ENCODE measurements at places on chromosomes 1 and 21.

GRCh38 chr1:180907313-180908055, 5.2 kb upstream of the KIAA1614 start:
- no peak for DNase-seq

GRCh38 chr1:7479571-7479970, 291.5 kb upstream of the VAMP3 start:
- DNase-seq = no peak

- DNase-seq = no peak
Observed at GRCh38 chr1:18537386-18538306, 56.9 kb downstream of the KLHDC7A start.

DNA sequence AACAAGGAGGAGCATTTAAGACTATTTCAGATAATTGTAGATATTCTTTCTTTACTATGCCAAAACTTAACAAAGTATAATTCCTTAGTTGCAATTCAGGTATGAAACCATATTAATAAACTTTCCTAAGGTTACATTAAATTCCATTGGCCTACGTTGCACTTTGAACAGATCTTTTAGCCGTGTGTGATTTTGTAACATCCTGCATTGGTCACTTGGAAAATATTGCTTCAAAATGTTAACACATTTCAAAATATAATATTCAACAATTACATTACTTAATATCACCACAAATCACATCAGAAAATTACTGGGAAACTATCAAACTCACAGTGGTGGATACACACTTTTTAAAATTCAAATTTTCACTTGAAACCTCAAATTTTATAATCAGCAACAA, 20.2 kb downstream of the ETS2 start:
- no peak for DNase-seq

- no peak for DNase-seq
Observed at GRCh38 chr21:45867671-45868081, 113.9 kb upstream of the COL6A1 start.

- DNase-seq = no peak
Observed at GRCh38 chr1:197312163-197312562, 44.1 kb downstream of the CRB1 start.
